Left lung (tissue), 14 donors: ENCODE measurements at places on chromosomes 1 and 21. TPM values are rescaled to one million over a fixed set of nuclear protein-coding genes. Genes with fewer than 3 reads are reported as not detected.

The GBP6 gene
- 1.3 TPM for polyA plus RNA-seq

The S100A10 gene
- 451 TPM for polyA plus RNA-seq

DNA sequence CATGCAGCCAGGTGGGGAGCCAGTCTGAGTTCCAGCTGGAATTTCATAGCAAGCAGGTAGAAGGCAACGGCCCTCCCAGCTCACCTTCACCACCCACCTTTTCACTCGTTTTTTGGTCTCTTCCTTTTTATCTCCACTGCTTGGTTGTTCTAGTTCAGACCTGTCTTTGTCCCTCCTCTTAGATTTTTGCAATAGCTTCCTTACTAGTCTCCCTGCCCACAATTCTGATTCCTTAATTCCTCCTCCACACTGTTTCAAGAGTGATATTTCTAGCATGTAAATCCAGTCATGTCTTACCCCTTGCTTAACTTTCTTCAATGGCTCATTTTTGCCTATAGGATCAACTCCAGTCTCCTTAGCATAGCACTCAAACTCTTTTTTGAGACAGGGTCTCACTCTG, 119.6 kb downstream of the TMEM53 start:
- DNase-seq = no peak

GRCh38 chr1:6360517-6361070, 33.0 kb downstream of the ACOT7 start:
- no peak for DNase-seq

DNA sequence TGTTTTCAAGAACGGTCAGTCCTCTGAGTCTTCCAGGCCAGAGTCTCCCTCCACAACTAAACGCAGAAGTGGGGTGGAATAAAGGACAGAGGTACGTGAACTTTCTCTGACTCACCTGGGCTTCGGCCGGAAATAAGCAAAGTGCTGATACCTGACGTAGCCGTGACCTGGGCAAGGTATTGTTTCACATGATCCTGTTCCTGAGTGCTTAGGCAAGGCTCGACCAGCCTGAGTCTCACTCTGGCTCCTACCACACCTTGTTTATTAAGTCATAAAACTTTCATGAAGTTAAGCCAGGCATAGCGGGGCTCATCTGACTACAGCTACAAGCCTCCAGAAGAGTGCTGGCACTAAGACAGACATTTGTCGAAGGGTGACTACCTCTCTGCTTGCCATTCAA, 327.5 kb downstream of the SETD4 start:
- no peak for DNase-seq

- DNase-seq = no peak
Observed at GRCh38 chr1:70573317-70573843, 162.3 kb downstream of the CTH start.

DNA sequence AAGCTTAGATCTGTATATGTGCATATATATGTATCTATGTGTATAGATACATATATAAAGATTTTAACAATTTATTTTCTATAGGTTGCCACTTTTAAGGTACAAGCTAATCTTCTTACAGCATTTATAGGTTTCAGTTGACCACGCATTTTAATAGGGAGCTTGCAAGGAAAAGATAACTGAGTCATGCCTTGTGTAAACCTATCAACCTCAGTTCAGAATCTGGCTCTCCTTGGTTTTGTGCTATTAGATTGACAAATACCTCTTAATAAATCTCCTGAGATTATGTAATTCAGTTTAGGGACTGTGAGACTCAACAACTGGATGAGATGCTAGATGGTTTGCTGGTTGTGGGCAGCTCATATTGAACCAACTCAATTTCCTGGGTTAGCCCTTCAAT, 114.7 kb upstream of the SERBP1 start:
- DNase-seq = no peak

- DNase-seq = no peak
Observed at GRCh38 chr1:70440642-70441391, 29.7 kb downstream of the CTH start.

DNA sequence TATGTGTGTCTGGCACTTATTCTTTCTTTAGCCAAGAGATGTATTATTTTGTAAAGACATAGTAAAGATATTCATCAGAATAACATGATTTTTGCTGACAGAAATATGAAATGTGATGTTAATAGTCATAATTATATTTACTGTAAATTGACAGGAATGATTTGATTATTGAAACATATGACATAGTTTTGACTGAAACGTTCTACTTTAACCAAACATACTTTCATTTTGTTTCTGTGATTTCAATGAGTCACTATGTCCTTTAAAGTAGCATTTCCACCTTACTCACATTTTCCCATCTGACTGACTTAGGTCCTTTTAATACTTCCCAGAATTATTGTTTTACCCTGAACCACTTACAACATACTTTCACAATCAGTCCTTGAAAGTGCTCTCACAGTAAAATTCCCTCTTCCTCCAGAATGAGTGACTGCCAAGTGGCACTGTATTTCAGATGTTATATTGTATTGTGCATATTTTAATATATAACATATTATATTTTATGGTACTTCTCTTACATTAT, 437.9 kb downstream of the NCAM2 start:
- no peak for DNase-seq
